Activated CD4-positive, alpha-beta T cell treated with anti-CD3 and anti-CD28 coated beads, Interleukin-2, amount 10 ng/mL, durations not matched to agents 24 days and 14 days (primary cell): ENCODE measurements at places on chromosomes 13 and 19. TPM values are rescaled to one million over a fixed set of nuclear protein-coding genes. Genes with fewer than 3 reads are reported as not detected.

- H3K4me3 ChIP-seq = no peak overlapping the region
- no peaks in the 10 kb centered on the region for H3K27me3 ChIP-seq
- peaks cover 29% of the 10 kb centered on the region for H3K4me1 ChIP-seq
Measured at GRCh38 chr19:58581227-58582141, 8.3 kb upstream of the MZF1 start.

DNA sequence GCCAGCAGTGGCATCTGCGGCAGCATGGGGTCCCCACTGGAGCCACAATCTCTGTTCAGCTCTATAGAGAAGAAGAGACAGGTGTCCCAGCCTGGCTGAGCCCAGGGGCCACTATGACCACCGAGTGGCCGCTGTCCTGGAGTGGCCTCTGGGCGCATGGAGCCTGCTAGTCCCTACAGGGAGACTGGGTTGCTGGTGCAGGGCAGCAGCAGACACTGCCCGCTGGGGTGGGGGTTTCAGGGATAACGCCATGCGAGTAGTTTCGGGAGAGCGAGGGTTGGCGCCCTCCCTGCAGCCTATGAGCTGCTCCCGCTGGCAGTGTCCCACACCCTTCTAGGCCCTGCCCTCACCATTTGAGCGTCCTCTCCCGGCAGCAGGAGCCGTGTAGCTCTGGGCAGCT is 10.9 kb upstream of the TEKTIP1 start:
- H3K27me3 ChIP-seq = no peaks in the 10 kb centered on the region
- H3K4me1 ChIP-seq = no peaks in the 10 kb centered on the region
- DNase-seq = no peak
- no peak overlapping the region for H3K27ac ChIP-seq

DNA sequence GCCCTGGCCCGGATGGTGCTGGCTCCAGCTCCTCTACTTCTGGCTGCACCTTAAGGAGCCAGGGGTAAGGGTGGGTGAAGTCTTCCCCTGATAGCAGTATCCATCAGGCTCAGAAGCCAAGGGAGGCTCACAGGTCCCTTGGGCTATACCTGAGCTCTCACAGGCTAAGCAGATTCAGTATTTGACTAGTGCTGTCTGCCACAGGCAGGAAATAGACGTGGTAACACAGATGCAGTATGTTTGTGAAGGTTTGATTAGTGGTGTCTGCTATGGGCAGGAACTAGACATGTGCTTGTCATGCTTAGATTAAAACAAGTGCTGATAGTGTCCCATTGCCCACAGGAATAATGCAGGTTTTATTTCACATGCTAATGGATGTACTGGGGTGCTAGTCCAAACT is 4.0 kb downstream of the SYT5 start:
- peak; percentile 63 for DNase-seq
- no peak overlapping the region for H3K27ac ChIP-seq
- H3K27me3 ChIP-seq = peaks cover 68% of the 10 kb centered on the region
- no peak overlapping the region for H3K4me3 ChIP-seq
- no peaks in the 10 kb centered on the region for H3K36me3 ChIP-seq

DNA sequence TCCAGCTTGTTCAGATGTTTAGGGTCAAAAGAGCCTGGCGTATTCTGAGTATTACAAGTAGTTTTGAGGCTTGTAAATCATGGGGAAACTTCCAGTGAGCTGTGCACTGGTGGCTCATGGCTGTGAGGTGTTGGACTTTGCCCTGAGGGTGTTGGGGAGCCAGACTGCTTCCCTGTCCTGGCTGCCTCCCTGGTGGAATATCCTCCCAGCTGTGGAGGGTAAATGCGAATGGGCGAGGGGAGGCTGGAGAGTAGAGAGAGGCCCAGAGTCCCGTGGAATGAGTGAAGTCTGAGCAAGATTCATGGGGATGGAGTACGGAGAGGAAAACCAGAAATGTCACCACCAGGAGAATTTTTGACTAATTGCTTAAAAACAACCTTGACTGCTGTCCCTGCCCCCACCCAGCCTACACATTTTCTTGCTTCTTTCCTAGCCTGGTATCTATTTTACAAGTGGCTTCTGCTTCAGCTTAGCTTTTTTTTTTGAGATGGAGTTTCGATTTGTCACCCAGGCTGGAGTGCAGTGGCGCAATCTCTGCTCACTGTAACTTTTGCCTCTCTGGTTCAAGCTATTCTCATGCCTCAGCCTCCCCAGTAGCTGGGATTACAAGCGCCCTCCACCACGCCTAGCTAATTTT is 3.7 kb downstream of the SNRPA start:
- H3K4me1 ChIP-seq = peaks cover 44% of the 10 kb centered on the region
- H3K36me3 ChIP-seq = peaks cover 65% of the 10 kb centered on the region
- no peaks in the 10 kb centered on the region for H3K27me3 ChIP-seq
- peak overlapping the region; percentile 97 for H3K27ac ChIP-seq

- no peaks in the 10 kb centered on the region for H3K36me3 ChIP-seq
- no peak overlapping the region for H3K27ac ChIP-seq
- peaks cover 11% of the 10 kb centered on the region for H3K4me1 ChIP-seq
- H3K27me3 ChIP-seq = no peaks in the 10 kb centered on the region
Measured at GRCh38 chr19:13198634-13199033, 48.4 kb downstream of the IER2 start.

GRCh38 chr13:29065142-29065541 is 245.0 kb downstream of the MTUS2 start:
- no peak overlapping the region for H3K27ac ChIP-seq
- H3K36me3 ChIP-seq = no peaks in the 10 kb centered on the region
- H3K27me3 ChIP-seq = no peaks in the 10 kb centered on the region
- no peaks in the 10 kb centered on the region for H3K4me1 ChIP-seq

DNA sequence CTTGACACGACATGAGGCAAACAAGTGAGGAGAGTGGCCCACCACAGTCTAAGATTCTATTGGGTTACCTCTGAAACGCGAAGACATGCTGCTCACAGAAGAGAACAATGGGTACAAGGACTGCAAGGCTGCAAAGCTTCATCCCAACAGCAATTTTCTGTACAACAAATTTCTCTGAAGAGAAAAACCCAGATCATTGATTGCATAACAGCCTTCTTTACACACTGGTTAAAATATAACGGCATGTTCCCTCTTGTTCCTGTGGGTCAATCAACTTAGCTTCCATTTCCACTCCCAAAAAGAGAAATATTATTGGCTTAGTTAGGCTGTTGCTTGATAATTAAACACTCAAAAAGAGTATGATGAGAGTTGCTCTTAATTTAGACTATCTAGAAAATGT is at the start of gene CPB2:
CPB2 (minus strand) TSS at position 166 of the 400 bp plus-strand sequence; CDS start at position 142, 24 bp downstream.
- peaks cover 22% of the 10 kb centered on the region for H3K27me3 ChIP-seq
- H3K4me1 ChIP-seq = peaks cover 9% of the 10 kb centered on the region
- DNase-seq = peak; percentile 26
- H3K27ac ChIP-seq = no peak within 1 kb of the TSS
- H3K4me3 ChIP-seq = no peak within 1 kb of the TSS

- H3K4me1 ChIP-seq = peaks cover 9% of the 10 kb centered on the region
- peak within 1 kb of the TSS; percentile 75 for H3K4me3 ChIP-seq
- peaks cover 71% of the 10 kb centered on the region for H3K27me3 ChIP-seq
- peak; percentile 85 for DNase-seq
- peaks cover 1% of the 10 kb centered on the region for H3K36me3 ChIP-seq
Measured at GRCh38 chr19:18612772-18613588, at the start of gene TMEM59L. Gene TMEM59L (plus strand): TSS chr19:18612870. CDS start chr19:18612959, 89 bp downstream.

GRCh38 chr19:27676877-27677276 is 1536.1 kb downstream of the UQCRFS1 start:
- H3K27me3 ChIP-seq = no peaks in the 10 kb centered on the region
- H3K27ac ChIP-seq = no peak overlapping the region
- H3K4me1 ChIP-seq = no peaks in the 10 kb centered on the region
- no peak for DNase-seq
- H3K36me3 ChIP-seq = no peaks in the 10 kb centered on the region

- peaks cover 37% of the 10 kb centered on the region for H3K4me1 ChIP-seq
- peak; percentile 57 for DNase-seq
- no peak overlapping the region for H3K4me3 ChIP-seq
- peaks cover 42% of the 10 kb centered on the region for H3K36me3 ChIP-seq
- no peaks in the 10 kb centered on the region for H3K27me3 ChIP-seq
Measured at GRCh38 chr19:12797141-12797587, 4.4 kb downstream of the PRDX2 start.

- no peaks in the 10 kb centered on the region for H3K27me3 ChIP-seq
- no peaks in the 10 kb centered on the region for H3K36me3 ChIP-seq
- no peak overlapping the region for H3K4me3 ChIP-seq
- DNase-seq = no peak
Measured at GRCh38 chr13:66162470-66162869, 1067.7 kb downstream of the PCDH9 start.

- H3K27ac ChIP-seq = no peak overlapping the region
- H3K4me1 ChIP-seq = peaks cover 21% of the 10 kb centered on the region
- no peak for DNase-seq
- H3K27me3 ChIP-seq = peaks cover 62% of the 10 kb centered on the region
- no peaks in the 10 kb centered on the region for H3K36me3 ChIP-seq
Measured at GRCh38 chr13:102400675-102401145, 1.1 kb downstream of the FGF14 start.

GRCh38 chr13:40485611-40486517 is 180.6 kb downstream of the FOXO1 start:
- peak; percentile 87 for DNase-seq
- H3K4me1 ChIP-seq = peaks cover 55% of the 10 kb centered on the region
- no peaks in the 10 kb centered on the region for H3K36me3 ChIP-seq
- H3K27me3 ChIP-seq = no peaks in the 10 kb centered on the region
- H3K4me3 ChIP-seq = peak overlapping the region; percentile 69
- H3K27ac ChIP-seq = peak overlapping the region; percentile 90

DNA sequence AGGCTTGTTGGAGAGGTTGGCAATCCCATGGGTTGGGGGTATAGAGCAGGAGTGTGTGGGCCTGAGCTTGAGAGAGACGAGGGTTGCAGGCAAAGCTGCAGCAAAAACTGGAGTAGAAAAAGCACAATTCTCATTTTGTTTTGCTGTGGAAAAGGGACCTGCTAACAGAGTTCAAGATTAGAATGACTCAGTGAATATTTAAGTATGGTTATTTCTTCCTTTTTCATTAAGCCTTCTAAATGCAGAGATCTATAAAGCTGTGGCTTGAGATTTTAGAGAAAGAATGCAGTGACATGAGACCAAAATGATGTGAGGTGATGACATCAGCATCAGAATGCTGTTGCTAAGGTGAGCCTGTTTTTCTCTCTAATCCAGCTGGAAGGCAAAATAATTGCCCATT is 10.8 kb upstream of the MBNL2 start:
- no peaks in the 10 kb centered on the region for H3K36me3 ChIP-seq
- DNase-seq = no peak
- no peak overlapping the region for H3K4me3 ChIP-seq
- peaks cover 2% of the 10 kb centered on the region for H3K27me3 ChIP-seq
- H3K4me1 ChIP-seq = peaks cover 23% of the 10 kb centered on the region
- no peak overlapping the region for H3K27ac ChIP-seq

GRCh38 chr13:18953139-18953930 is 228.3 kb downstream of the TUBA3C start:
- no peaks in the 10 kb centered on the region for H3K36me3 ChIP-seq
- H3K27ac ChIP-seq = no peak overlapping the region
- no peaks in the 10 kb centered on the region for H3K27me3 ChIP-seq

The URAD gene
- total RNA-seq = not detected in 2 replicates

The KLC3 gene
- total RNA-seq = not detected in 2 replicates

The IGFL3 gene
- total RNA-seq = not detected in 2 replicates

The COLGALT1 gene
- total RNA-seq = 103 and 106 TPM in 2 replicates

The CLDND2 gene
- 18.7 and 19.6 TPM in 2 replicates for total RNA-seq

The ZNF497 gene
- 0.79 and 1.1 TPM in 2 replicates for total RNA-seq

The CDKN2D gene
- total RNA-seq = 41.0 and 44.2 TPM in 2 replicates
